Frontal cortex (tissue), 4 donors: ENCODE measurements at places on chromosomes 11 and 22.
A peak's percentile ranks its signal among the peaks of the same experiment; 100 is the strongest.

- no peak for DNase-seq
Observed at GRCh38 chr11:97060184-97060583, 670.4 kb downstream of the JRKL start.

GRCh38 chr11:15976433-15977045, 379.8 kb downstream of the SOX6 start:
- DNase-seq, result no peak

DNA sequence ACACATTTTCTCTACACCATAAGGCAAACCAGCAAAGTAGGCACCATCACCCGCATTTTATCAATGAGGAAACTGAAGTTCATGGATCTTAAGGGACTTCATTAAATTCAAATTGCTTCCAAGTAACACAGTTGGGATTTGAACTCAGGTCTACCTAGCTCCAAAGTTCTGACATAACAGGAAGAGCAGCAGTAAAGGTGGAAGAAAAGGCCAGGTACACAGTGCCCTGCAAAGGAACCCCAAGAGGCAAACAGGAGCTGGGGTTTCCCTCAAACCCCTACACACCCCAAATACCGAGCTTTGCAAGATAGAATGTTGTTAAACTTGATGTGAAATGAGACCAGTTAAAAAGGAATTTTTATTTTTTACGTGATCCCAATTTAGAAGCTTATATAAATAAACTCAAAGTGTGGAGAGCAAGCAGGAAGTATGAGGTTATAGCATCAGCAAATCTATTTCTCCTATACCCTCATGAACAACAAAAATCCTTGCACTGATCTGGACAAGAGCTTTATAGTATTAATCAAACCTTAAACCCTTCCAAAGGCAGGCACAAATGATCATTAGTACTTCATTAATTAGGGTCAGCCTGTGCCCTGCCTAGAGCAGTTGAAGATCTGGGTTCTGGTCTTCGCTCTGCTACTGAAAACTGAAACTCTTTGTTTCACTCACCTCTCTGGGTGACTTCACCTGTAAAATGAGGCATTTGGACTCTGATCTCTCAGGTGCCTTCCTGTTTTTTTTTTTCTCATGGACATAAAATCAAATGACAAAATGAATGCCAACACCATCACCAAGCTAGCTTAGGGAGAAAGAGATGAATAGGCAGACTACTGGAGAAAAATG, 36.5 kb downstream of the SYTL2 start:
- DNase-seq, result no peak

GRCh38 chr22:22604326-22605073, 39.9 kb upstream of the GGTLC2 start:
- DNase-seq, result no peak

- DNase-seq, result peak; percentile 57
Observed at GRCh38 chr11:1749395-1750351, 722 bp downstream of the IFITM10 start.

DNA sequence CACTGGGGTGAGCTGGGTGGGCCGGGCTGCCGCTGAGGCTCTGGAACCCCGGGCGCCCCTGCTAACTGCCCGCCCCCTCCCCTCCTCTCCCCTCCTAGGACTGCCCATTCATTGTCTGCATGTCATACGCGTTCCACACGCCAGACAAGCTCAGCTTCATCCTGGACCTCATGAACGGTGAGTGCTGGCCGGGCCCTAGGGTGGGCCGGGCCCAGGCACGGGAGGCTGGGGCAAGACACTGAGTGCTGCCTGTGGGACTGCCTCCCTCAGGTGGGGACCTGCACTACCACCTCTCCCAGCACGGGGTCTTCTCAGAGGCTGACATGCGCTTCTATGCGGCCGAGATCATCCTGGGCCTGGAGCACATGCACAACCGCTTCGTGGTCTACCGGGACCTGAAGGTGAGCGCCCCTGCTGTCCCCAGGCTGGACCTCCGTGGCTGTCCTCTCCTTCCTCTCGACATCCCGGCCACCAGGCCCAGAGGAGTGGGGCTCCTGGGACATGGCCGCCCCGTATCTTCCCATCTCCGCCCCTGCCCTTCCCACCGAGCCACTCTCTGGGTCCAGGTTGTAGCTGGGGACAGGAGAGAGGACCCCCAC, 7.5 kb upstream of the ANKRD13D start:
- DNase-seq, result no peak

- DNase-seq, result no peak
Observed at GRCh38 chr22:44970291-44970690, 39.5 kb downstream of the PHF21B start.

DNA sequence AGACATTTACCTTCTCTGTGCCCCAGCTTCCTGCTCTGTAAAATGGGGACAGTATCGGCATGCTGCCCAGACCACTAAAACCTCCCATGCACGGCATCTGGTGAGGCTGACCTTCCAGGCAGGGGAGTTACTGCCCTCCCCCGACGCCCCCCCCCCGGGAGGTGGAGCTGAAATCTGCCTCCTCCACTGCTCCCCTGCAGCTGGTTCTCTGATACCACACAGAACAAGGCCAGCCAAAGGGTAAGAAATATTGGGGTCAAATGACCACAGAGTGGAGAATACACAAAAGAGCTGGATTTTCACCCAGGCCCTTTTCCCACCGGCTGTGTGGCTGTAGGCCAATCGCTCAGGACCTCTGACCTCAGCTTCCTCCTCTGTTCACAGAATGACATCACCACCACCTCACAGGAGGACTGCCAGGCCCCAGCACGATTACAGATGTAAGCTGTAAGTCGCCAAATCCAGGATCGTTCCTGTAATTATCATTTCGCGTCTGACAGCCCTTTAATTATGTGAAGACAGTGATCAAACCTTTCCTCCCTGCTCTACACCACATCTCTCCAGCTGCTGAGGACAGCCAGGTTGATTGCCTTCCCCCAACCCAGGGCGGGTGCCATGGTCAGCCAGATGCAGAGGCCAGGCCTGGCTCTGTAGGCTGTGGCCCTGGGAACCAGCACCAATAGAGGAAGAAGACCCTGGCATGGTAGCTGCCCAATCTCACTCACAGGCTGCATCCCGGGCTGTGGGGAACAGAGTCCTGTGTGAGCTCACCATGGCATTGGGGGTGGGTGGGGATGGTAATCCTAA, 35.7 kb upstream of the KLHL35 start:
- peak; percentile 42 for DNase-seq

DNA sequence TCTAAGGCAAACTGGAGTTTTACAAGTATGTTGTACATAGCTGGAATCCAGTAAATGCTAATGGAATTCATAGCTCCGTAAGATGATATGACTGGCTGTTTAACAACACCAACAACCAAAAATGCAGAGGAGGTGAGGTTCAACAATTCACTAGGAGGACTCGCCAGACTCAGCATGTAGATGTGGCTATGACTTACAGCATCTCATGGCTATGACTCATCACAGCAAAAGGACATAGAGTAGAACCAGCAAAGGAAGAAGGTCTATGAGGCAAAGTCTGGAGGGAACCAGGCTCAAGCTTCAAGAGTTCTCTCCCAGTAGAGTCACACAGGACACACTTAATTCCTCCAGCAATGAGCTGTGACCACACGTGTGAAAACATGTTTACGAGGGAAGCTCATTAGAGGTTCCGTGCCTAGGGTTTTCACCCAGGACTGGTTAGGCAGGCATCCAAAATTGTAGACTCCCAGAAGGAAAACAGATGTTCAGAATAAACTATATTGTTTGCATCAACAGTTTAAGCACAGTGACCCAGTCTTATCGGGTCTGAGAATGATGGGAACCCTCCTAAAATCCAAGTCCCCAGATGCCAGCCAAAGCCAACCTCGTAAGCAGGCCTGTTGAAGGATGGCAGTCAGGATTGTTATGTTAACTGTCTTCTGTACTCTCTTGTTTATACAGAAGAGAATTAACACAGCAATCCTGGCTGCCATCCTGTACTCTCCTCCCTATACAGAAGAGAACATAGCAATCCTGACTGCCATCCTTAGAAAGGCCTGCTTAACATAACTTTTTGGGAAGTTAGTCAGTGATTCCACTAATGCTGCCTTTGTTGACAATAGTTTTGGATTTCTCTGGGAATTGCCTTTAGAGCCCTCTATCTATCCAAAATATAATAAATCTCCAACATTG, 116.6 kb downstream of the LARGE1 start:
- no peak for DNase-seq

- DNase-seq, result no peak
Observed at GRCh38 chr11:60390419-60390818, 5.8 kb upstream of the MS4A14 start.

DNA sequence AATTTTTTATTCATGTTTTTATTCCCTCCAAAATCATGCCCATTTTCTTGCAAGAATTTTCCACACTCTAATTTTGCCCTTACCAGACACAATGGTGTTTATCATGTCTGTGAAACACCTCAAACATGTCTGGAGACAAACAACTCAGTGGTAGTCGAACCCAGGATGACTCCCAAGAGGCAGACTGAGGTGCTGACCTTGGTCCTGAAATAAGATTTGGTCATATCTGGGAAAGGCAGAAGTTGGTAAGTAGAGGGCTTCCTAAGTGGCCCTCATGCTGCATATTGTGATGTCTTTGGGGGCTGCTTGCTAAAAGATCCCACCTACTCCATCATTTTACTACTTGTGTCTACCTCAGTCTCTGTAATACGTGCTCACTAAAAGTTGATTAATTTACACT, 369.4 kb upstream of the ISX start:
- no peak for DNase-seq

DNA sequence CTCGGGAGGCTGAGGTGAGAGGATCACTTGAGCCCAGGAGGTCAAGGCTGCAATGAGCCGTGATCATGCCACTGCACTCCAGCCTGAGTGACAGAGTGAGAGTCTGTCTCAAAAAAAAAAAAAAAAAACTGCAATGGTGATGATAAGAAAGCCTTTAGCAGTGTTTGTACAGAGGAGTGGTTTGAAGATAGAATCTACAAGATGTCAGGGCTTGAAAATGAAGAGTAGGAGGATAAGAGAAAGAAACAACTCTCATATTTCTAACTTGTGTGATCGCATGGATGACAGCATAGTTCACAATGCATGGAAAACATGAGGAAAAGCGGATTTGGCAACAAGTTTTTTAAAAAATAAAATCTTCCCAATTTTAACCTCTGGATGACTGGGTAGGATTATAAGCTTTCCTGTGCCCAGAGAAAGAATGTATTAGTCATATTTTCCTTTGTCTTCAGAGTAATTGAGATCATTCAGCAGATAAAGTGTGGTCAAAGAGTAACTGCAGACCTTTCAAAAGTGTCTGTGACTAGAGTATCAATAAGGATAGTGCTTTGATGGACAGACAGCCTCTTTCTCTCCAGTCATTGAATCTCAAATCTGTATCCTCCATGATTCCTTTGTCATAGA, 328.1 kb downstream of the CASP12 start:
- no peak for DNase-seq

- DNase-seq, result no peak
Observed at GRCh38 chr22:42363892-42364291, 68.3 kb downstream of the NFAM1 start.

- no peak for DNase-seq
Observed at GRCh38 chr11:21603886-21604285, 589.0 kb upstream of the ANO5 start.

DNA sequence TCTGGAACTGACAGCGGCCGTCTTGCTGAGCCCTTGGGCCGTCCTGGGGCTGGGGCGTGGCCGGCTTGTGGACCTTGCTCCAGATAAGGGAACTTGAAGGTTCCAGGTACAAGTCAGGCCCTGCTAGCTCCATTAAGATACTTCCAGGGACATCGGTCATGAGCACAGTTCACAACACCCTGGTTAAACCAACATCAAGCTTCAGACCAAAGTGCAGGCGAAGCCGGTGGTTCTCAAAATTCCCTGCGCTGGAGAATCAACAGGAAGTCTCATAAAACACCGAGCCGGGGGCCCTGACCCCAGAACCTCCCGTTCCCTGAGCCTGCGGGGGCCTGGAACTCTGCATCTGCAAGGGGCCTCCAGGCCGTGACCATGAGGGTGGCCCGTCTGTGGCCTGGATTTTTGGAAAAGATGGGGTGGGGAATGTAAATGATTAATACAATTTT, 1043.8 kb downstream of the BRD1 start:
- DNase-seq, result no peak

GRCh38 chr22:37566329-37566837, 6.1 kb downstream of the CDC42EP1 start:
- DNase-seq, result peak; percentile 31

DNA sequence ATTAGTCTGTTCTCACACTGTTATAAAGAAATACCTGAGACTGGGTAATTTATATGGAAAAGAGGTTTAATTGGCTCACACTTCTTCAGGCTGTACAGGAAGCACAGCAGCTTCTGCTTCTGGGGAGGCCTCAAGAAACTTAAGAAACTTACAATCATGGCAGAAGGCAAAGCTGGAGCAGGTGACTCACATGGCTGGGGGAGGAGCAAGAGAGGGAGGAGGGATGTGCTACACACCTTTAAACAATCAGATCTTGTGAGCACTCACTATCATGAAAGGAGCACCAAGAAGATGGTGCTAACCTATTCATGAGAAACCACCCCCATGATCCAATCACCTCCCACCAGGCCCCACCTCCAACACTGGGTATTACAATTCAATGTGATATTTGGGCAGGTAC, 381.6 kb downstream of the ETS1 start:
- DNase-seq, result no peak

- DNase-seq, result no peak
Observed at GRCh38 chr11:32053151-32053888, 37.6 kb upstream of the RCN1 start.

- DNase-seq, result no peak
Observed at GRCh38 chr11:86255896-86256295, 11.3 kb downstream of the EED start.

DNA sequence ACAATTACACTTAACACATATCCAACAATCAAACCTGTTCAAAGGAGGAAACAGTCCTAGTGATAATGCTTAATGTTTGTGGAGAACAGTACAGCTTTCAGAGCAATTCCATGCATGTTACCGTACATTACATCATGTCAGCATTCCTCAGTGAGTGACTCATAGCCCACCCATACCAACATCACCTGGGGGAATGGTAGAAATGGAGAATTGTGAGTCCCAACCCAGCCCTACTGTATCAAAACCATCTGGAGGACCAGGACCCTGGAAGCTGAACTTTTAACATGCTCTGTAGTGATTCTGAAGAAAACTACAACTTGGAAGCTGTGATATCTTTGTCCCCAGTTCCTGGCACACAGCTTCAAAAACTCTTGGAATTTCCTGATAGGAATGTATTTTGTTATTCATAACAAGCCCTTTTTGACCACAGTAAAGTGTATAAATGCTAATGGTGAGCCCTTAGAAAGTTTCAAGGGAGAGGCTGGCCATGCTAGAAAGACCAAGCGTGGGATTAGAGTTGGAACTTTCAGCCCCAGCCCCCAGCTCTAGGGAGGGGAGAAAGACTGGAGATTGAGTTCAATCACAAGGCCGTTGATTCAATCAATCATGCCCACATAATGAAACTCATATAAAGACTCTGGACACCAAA, 301.1 kb downstream of the BUD13 start:
- no peak for DNase-seq

DNA sequence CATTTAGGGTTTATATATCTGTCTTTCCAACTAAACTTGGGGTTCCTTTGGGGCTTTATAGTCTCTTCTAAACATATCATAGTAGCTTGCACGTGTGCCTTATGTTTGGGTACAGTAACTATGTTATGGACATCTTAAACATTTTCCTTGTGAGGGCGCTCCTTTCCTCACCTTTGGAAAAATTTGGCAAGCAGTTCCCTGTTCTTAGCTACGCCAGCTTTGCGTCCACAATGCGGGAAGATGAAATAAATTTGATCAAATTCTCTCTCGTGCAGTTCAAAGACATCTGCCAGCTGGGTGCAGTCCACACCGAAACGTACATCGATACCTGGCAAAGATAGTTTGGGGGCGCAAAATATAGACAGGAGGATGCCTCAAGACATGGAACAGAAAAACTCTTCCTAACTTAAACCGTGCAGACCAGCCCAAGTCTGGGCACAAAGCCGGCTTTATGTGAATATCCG, 548 bp downstream of the FDXACB1 start:
- DNase-seq, result no peak
